ENCODE measurements at places on chromosomes 16 and 17.

GRCh38 chr17:71486261-71486660 lies 634.6 kb upstream of the SOX9 start:
- no peak for DNase-seq

GRCh38 chr17:27743281-27743885 lies 56.9 kb downstream of the NOS2 start:
- no peak for DNase-seq

- no peak for DNase-seq
Observed at GRCh38 chr16:87210894-87211293, 106.3 kb downstream of the C16orf95 start.

DNA sequence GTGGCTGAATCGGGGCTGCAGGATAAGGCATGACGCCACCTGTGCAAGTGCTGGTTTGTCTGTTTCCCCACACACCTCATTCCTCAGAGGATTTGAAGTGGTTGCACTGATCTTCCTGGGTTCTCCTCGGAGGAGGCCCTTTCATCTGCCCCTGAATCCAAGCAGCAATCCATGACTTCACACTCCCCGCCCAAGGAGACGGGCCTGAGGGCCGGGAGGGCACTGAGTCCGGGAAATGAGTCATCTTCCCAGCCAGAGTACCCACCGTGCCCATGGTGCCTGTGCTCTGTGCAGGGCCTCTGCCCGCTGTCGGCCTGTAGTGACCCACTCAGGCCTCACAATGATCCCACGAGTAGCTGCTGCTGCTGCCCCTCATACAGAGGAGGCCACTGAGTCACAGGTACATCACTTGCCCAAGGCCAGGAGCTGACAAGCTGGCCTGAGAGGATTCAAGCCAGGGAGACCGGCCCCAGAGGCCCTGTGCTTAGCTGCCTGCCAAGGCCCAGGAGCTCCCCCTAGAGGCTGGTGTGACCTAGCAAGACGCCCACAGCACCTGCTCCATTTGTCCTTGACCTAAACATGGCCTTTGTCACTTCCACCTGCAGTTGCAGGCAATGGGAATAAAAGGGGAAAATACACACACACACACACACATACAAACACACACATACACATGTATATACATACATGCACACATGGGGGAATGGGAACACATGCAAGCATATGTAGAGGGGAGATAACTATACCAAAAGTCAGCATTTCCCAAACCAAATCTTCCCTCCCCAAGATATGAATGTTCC lies 240.0 kb downstream of the C16orf95 start:
- no peak for DNase-seq

GRCh38 chr17:57533684-57534305 lies 211.3 kb downstream of the CCDC182 start:
- DNase-seq = no peak

DNA sequence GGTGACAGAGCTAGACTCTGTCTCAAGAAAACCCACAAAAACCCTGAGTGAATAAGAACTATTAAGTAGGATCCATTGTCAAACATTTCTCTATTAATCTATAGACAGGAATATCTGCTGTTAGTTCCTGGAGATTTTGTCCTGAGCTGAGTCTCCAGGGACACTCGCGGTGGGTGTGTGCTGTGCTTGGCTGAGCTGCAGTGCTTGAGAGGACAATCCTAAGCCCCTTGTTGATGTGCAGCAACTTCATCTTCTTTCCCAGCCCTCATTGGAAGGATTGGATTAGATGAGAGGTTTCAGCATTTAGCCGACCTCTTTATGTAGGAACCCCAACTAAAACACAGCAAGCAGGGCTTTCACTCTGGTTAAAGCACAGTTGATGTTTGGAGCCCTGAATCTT lies 33.3 kb downstream of the NDEL1 start:
- DNase-seq = no peak

DNA sequence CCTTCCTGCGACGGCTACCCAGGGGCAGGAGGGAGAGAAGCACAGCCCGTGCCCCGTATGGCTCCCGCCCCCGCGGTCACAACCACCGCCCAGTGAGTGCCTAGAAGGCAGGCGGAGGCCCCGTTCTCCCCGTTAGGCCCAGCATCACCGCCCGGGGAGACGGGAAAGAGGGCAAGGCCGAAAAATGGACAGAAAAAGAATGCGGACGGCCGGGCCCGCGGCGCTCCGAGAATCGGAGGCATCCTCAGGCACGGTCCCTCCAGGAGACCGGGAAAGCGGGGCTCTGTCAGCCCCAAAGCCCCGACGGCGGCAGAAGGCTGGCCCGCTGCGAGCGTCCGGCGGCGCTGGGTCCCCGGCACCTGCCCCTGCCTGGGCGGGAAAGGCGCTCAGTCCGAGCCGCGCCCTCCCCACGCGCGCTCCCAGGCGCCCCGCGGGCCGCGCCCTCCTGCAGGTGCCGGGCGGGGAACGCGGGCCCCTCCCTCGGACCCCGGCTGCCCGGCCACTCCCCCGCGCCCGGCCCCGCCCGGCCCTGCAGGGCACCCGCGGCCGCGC lies 407 bp downstream of the MCRIP1 start:
- peak; percentile 48 for DNase-seq

- DNase-seq = no peak
Observed at GRCh38 chr17:68288804-68289203, 2.1 kb downstream of the SLC16A6 start.

GRCh38 chr16:87874639-87875427 lies 5.5 kb upstream of the SLC7A5 start:
- no peak for DNase-seq

DNA sequence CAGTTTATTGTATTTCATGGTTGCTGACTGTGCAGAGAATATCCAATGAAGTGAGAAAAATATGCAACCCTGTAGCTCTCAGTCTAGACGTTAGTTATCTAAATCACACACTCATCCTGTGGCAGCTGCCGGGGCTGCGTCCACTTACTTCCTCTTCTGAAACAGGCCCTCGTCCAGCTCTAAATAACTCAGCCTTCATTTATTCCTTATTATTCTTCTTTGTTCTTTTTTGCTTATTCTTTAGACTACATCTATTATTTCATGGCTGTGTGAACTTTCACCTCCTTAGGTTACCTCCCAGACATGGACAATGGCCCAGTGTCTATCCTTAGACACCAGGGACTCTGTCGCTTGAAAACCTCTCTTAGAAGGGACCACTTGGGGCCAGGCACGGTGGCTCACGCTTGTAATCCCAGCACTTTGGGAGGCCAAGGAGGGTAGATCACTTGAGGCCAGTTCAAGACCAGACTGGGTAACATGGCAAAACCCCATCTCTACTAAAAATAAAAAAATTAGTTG lies 3.4 kb upstream of the THUMPD1 start:
- no peak for DNase-seq

DNA sequence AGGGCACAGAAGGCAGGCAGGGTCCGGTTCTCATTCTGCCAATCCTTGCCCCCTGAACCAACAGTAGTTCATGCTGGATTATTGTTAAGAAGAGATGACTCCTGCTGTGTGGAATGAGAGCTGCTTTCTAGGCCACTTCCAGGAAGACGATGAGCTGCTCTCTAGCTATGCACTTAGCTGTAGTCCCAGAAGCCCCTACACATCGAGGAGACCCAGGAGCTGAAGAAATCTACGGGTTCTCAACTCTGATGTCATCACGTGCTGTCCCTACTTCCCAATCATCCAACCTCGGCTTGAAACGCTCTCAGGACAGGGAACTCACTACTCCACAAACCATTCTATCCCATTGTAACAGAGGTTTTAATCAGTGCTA lies 29.0 kb upstream of the EMP2 start:
- DNase-seq = no peak

DNA sequence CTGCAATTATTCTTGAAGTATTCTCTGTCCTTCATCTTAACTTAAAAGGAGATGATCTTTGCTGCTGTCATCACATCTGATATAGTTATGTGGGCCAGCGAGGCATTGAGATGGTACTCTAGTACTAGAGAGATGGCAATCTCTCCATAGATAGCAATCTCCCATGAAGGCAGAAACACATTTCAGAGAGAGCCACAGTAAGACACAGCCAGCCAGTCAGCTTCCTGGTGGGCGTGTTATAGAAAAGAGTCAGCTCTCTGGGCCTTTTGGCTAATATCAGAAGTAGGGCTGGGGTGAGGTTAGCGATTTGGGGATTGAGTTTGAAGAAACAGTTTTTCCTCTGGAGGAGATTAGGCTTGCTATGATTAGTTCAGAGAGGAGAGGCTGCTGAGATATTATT lies 22.6 kb upstream of the EFCAB13 start:
- DNase-seq = no peak

DNA sequence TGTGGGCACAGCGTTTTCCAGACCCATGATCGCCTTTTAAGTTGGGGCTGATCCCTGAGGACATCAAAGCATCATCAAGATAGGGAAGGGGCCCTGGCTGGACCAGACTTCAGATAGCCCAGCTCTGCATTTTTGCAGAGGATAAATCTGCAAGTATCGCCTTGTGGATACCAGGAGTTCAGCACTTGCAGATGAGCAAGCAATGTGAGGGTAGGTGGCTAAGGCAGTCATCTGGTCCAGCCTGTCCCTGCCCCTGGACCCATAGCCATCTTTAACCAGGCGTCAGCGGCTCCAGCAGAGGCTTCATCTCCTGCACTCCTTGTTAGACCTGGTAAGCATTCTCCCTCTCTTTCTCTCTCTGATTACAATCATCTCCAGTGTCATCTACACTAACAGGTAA lies 9.0 kb upstream of the MRPS23 start:
- no peak for DNase-seq

- DNase-seq = peak; percentile 49
Observed at GRCh38 chr16:84925092-84925772, 86.1 kb downstream of the ZDHHC7 start.

- DNase-seq = no peak
Observed at GRCh38 chr16:88730632-88731607, 24.6 kb downstream of the CTU2 start.

GRCh38 chr16:73274140-73274539 lies 226.2 kb upstream of the ZFHX3 start:
- no peak for DNase-seq

DNA sequence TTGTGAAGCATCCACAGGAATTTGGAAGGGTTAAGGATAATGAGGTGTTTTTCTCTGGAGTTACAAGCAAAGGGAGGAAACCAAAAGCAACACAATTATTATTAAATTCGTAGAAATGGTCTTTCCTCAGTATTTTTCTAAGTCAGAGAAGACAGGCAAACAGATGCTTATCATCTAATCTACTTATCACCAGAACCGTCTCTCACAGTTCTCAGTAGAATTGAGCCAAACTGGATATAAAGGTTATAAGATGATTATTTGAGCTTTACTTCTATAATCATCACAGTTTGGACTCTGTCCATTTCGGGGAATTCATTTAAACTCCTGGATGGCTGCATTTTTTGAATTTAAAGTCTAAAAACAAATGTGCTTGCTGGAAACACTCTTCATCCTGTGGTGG lies 245.0 kb downstream of the KCNJ2 start:
- DNase-seq = no peak

- no peak for DNase-seq
Observed at GRCh38 chr16:85759631-85760419, 8.9 kb upstream of the C16orf74 start.

DNA sequence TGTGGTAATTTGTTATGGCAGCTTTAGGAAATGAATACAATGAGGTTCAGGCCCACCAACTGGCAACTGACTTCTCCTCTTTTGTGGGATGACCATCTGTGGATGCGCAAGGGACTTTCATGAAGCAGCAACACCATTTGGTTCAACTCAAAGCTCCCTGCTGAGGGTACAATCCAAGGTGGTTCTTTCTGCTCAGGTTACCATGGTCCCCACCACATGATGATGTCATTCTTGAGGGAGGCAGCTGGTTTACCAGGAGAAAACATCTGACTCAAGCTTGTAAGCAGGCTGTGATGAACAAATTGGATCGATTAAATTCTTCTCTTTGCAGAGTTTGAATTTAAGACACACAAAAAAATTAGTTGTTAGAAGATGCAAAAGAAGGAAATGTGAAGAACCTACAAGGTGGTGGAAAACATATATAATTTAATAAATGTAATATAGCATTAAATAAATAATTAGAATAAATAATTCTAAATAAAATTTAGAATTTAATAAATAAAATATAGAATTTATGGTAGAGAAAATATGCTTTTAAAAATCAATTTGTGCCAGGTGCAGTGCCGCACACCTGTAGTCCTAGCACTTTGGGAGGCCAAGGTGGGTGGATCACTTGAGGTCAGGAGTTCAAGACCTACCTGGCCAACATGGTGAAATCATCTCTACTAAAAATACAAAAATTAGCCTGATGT lies 67.6 kb upstream of the ANKFN1 start:
- no peak for DNase-seq

GRCh38 chr16:82735673-82736091 lies 108.9 kb downstream of the CDH13 start:
- no peak for DNase-seq

- no peak for DNase-seq
Observed at GRCh38 chr17:40551879-40552768, 13.1 kb downstream of the CCR7 start.

DNA sequence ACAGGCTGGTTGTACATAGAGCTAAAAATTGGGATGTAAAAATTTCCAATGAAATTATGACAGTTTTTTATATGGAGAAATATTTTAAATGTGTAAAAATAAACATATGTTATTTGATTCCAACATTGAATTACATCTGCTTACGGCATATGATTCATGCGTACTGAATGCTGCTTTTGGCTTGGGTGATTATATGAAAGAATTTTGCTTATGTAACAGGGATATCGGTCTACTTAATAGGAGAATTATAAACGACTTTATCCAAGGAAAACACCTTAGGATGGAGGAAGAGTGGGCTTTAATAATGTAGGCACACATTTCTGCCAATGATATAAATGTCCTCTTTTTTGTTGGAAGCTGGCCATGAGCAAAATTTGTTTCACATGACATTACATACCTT lies 197.3 kb upstream of the GOT2 start:
- DNase-seq = no peak

DNA sequence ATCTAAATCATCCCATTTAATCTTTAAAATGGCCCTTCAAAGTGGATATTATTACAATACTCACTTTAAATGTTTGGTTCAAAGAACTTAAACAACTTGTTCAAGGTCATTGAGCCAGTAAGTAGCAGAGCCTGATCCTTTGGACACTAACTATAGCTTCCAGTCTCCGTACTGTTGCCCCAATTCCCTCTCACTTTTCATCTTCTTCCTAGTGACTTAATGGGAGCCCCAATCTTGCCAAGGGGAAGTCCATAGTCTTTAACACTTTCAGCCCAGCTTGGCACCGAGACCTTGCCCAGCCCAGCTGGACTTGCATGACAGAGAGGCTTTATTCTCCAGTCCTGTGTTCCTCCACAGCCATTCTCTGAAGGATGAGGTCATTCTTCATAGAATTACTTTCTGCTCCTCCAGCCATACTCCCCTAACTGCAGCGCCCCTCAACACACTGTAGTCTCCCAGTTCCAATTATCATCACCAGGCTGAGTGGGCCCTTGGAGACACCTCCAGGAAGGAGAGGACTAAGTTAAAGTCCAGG lies 49.2 kb upstream of the NLK start:
- DNase-seq = no peak

- DNase-seq = no peak
Observed at GRCh38 chr17:75114552-75115314, 5.0 kb downstream of the ARMC7 start.

Measured in stimulated activated naive CD4-positive, alpha-beta T cell (primary cell).